ENCODE measurements at places on chromosomes 6 and 20.

DNA sequence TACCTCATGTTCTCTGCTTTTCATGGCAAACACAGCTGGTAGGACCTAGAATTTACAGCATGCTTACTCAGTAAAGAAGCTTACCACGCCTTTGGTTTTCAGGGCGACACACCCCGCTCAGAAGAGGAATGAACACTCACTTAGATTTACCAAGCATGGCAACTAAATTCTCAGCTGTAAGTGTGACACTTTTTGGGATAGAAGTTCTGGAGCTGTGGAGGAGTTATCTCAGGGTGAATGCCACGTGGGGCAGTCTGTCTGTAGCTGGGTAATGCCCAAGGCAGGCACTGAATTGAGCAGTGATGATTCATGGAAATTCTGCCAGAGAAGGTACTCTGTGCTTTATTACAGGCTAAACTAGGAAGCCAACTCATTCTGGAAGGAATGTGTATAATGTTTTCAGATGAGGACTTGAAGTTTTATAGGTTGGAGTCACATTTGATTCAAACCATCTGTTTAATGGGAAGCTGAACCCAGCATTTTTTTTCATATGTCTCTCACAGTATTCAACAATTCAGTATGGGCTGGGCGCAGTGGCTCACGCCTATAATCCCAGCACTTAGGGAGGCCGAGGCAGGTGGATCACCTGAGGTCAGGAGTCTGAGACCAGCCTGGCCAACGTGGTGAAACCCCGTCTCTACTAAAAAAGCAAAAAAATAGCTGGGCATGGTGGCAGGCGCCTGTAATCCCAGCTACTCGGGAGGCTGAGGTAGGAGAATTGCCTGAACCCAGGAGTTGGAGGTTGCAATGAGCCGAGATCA, 3.5 kb upstream of the PRIM2 start:
- DNase-seq: no peak

- no peak for DNase-seq
Measured at GRCh38 chr6:41571021-41571780, 25.0 kb downstream of the FOXP4 start.

GRCh38 chr6:90479603-90479926, 107.3 kb downstream of the MAP3K7 start:
- no peak for DNase-seq

- DNase-seq: no peak
Measured at GRCh38 chr6:108799354-108799717, 48.9 kb upstream of the ARMC2 start.

- no peak for DNase-seq
Measured at GRCh38 chr20:19026901-19027644, 185.4 kb upstream of the SLC24A3 start.

DNA sequence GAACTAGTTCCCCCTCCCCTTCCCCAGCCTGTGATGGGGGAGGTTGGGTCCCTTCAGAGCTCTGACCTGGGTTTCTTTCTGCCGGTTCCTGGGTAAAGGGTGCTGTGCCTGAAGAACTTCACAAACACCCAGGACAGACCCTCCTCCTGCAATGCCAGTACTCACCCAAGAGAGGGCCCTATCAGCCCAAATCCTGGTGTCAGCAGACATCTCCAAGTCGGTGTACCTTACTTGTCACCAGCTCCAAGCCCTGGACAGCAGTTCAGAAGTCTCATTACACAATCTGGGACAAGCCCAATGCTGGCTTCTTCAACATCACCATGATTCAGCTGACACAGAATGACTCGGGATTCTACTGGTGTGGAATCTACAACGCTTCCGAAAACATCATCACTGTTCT, 467 bp downstream of the TREML4 start:
- DNase-seq: no peak

GRCh38 chr6:73631849-73632248, 21.9 kb downstream of the SLC17A5 start:
- DNase-seq: no peak

DNA sequence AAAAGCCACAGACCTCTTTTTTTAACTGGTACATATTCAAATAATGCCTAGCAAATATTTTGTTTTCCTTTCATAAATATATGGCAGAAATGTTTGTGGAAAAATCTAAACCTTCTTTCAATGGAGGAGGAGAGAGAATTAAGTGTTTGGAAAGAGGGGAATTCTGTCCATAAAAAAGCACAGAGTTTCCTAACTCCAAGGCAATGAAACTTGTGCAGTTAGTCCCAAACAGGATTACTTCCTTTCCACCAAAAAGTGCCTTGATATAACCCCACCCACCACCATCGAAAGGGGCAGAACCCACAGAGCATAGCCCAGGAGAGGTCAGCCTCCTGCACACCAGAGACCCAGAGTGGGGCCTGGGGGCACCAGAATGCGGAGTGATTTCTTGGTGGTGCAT, 106.3 kb downstream of the OGFRL1 start:
- no peak for DNase-seq

DNA sequence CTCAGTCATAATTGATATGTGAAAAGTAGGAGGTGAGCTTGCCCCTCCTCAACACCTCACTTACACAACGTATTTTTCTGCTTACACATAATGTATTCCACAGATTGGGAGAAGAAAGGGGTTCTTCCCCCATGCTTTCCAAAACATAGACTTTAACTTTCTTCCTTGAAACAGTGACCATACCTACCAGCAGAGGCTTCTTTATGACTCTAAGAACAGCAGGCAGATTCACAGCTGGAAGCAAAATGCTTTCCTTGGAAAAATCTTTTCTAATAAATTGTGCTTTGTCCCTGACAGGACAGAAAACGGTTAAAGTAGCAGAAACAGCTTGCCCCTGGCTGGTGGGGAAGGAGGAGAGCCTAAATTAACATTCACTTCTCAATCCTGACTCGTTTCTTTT, 629.1 kb upstream of the IMPG1 start:
- DNase-seq: peak; percentile 28

GRCh38 chr6:31407699-31408098, 4.3 kb downstream of the MICA start:
- no peak for DNase-seq

GRCh38 chr6:16092990-16093389, 35.9 kb upstream of the MYLIP start:
- no peak for DNase-seq

GRCh38 chr20:13656721-13657368, 18.1 kb upstream of the TASP1 start:
- no peak for DNase-seq

DNA sequence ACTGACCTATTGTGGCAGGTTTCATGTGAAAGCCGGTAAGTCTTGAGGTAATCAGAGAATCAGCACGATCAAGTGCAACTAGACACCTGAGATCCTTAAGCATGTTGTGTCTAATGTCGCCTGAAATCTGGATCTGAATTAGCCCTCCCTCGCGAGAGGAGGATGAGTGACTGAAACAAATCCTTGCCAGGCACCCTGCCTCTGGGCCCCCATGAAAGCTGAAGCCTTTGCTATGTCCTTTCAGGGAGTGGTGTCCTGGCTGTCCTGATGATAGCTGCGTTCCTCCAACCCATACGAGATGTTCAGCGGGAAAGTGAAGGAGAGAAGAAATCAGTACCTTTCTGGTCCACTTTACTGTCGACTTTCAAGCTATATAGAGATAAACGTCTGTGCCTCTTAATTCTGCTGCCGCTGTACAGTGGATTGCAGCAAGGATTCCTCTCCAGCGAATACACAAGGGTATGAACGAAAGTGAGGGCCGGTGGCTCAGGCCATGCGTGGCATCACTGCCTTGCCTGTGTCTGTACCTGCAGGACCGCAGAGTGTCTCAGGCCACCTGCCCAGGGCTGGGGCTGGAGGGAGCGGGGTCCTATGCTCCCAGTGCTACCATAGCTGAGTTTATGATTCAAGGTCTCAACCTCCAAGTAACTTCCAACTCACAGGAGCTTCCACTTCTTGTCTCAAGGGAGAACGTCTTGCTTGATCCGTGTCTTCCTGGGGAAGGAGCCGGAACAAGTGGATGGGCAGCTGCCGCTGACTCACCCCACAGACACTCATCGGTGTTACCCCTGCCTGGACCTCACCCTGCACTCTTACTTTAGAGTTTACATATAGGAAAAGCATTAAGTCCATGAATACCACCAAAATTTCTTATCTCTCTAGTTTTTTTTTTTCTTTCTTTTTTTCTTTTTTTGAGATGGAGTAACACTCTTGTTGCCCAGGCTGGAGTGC, 12.8 kb downstream of the UNC93A start:
- DNase-seq: no peak

DNA sequence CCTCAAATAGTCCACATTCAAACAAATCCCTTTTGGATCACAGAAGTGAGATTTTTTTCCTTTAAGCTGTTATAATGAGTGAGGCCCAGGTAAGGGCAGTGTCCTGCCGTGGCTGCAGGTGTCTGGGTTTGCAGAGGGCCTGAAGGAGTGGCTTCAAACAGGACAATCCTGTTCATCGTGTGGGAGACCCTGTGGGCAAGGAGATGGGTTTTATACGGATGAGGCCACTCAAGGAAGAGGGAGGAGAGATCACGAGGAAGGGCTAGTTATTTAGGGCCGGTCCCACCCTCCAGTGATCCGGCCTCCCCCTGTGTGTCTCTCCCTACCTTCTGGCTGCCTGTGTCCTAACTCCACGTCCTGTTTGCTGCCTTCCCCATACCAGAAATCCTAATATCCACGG, 33.8 kb downstream of the PPP1R14C start:
- DNase-seq: peak; percentile 26

DNA sequence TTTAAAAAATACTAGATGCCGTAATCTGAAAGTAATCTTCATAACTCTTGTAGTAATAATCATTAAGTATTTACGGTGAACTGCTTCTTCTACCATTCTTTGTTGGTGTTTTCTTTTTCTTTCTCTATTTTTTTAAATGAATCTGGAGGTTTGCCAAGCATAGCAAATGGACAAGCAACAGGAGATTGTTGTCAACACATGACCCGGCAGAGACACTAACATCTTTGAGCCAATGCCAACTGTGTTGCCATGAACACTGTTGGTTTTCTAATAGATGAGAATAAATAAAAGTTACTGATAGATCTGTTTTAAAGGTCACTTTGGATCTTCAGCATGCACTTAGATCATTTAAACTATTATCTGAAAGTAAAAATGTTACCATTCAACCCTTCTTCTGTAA, 523.6 kb upstream of the EYS start:
- no peak for DNase-seq

- DNase-seq: no peak
Measured at GRCh38 chr20:23773127-23773526, 22.4 kb upstream of the CST1 start.

- no peak for DNase-seq
Measured at GRCh38 chr20:34415079-34415478, 52.0 kb downstream of the ITCH start.

DNA sequence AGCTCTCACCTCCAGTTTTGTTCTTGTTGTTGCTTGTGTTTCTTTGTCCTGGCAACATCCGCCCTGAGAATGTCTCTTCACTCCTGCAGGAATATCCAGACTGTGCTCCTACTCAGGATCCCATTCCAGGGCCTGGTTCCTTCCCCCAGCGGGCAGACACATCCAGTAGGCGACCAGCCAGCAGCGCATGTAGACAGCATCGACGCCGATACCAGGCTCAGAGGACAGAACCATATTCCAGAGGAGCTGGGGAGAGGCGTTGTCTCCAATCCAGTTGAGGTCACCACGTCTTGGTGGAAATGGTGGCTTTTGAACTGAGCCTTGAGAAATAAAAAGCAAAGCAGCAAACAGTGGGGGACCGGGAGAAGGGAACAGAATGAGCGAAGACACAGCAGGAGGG, 114.6 kb upstream of the THBS2 start:
- no peak for DNase-seq

DNA sequence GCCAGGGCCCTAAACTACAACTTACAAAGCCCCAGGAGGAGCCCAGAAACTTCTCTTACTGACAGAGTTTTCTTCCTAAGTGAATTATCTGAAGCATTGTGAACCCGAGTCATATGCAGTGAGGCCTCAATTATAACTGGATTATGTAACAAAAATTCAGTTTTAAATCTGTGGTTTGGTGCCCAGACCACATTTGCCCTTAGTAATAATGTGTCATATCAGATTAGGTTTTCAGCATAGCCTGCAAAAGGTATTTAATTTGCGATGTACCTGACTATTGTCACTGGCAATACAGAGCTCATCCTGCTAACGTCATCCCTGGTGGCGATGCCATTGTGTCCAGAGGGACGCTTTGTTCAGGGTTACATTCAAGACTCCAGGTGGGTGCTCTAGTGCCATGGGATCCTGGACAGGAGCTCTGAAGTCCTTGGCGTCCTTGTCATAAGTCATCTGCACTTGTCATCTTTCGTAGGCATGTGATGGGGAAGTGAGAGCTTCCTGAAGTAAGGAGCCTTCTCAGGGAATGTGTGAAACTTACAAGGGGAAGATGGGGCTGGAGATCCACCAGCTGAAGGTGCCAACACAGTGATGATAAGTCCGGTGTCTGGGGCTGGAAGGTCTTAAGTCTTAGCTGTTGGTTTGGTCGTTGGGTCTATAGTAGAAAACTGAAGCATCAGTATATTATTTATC, 65.1 kb downstream of the HIVEP1 start:
- no peak for DNase-seq

- no peak for DNase-seq
Measured at GRCh38 chr20:62923669-62924441, 2.5 kb downstream of the DIDO1 start.

GRCh38 chr6:159312206-159312605, 143.0 kb downstream of the FNDC1 start:
- DNase-seq: no peak

- DNase-seq: no peak
Measured at GRCh38 chr6:106820412-106820852, 154.1 kb downstream of the CD24 start.

DNA sequence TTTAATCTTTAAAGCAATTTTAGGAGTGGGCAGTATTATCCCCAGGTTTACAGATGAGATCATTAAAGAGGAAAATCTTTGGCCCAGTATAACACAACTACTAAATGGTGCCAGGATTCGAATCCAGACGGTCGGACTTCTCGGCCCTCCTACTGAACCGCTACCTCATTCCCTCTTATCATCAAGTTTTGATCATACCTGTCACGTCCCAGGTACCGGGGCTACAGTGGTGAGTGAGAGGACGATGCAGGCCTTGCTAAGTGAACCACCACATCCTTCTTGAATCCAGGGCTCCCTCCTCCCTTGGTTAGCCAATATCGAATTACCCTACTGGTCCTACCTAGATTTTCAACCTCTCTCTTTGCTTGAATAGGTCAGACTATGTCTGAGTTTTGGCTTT, 78.1 kb upstream of the PBOV1 start:
- DNase-seq: no peak

DNA sequence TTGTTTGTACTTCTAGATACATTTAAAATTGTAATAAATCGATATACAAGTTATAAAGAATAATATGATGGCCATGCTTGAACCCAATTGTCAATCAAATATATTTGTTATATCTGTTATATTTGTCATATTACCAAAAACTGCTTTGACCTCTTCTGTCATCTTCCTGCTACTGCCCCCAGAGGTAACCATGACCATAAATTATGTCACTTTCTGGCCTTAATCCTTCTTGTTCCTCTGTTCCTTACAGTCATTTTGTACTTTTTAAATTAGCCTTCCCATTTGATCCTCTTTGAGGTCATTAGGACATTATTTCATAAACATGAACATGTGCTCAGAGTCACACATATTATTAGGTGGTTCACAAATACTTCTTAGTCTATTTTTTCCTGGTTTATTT, 124.7 kb downstream of the HFE start:
- DNase-seq: no peak

GRCh38 chr20:17431621-17432364, 99.4 kb downstream of the BFSP1 start:
- peak; percentile 57 for DNase-seq
